Stimulated activated CD8-positive, alpha-beta memory T cell treated with anti-CD3 and anti-CD28 coated beads, Interleukin-7, amount 100 ng/mL, for 1 hour (primary cell): ENCODE measurements at places on chromosomes 5 and 9.

GRCh38 chr5:160976181-160976580 lies 124.2 kb upstream of the ATP10B start:
- DNase-seq = no peak

GRCh38 chr5:33260098-33260497 lies 180.7 kb upstream of the TARS1 start:
- no peak for DNase-seq

DNA sequence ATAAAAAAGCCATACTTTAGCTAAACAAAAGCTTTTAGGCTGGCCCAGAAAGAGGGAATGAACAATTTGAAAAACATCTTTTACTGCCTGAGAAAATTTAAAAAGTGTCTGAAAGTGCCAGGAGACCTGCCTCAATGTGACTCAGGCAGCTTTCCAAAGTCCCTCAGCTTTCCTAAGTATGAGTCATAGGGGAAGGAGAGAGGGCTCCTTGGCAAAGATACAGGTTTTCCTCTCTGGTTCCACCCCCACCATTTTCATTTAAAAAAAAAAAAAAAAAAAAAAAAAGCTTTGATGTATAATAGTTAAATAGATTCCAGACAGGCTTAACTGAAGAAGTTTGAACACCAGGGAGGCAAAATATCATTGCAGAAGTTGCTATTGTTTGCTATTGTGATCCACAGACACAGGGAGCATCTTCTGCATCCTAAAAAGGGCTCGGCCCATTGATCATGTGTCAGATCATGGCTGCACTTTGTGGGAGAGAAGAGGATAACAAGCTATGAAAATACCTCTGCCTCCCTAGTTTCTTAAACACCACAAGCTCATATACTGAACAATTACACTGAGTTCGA lies 71.5 kb downstream of the MRPS27 start:
- DNase-seq = no peak

- DNase-seq = no peak
Measured at GRCh38 chr9:135066291-135066690, 21.2 kb upstream of the OLFM1 start.

DNA sequence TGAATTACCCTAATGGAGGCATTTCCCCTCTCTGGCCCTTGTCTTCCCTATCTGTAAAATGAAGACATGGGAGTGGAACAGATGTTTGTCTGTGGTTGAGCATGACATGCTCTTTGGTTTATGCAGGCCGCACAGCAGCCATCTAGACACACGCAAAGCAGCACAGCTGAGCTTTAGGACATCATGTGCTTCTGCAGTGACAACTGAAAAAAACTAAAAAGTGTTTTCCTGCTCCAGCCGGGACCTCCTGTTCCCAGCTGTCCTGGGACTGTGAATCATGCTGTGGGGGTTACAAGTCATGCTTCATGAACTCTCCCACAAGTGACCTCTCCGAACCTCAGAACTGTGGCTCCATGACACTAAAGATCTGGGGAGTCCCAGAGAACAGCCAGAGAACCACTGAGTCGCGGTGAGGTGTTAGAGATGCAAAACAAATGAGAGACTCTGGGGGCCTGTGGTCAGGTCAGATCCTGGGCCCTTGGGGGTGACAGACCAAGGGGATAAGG lies 1.7 kb downstream of the SMIM3 start:
- no peak for DNase-seq

DNA sequence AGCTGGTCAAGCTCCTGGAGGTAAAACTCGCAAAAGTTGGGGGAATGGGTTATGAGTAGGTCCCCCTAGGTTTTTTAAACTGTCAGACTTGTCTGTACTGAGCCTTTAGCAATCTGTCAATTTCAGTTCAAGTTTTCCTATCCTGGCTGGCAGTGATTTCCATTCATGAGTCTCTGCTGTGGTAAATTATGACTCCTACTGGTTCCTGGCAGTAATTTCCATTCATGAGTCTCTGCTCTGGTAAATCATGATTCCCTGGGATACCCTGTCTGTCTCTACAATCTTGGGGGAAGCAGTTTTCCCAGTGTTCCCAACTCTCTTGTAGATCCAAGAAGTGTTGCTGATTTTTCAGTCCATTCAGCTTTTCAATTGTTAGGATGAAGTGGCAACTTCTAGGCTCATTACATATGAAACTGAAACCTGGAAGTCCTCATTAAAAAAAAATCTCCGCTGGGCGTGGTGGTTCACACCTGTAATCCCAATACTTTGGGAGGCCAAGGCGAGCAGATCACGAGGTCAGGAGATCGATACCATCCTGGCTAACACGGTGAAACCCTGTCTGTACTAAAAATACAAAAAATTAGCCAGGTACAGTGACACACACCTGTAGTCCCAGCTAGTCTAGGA lies 91.3 kb upstream of the GPBP1 start:
- no peak for DNase-seq

- no peak for DNase-seq
Measured at GRCh38 chr5:4366628-4367027, 771.0 kb downstream of the IRX1 start.

GRCh38 chr9:33718987-33719386 lies 76.4 kb upstream of the PRSS3 start:
- no peak for DNase-seq

GRCh38 chr5:86095092-86095491 lies 522.6 kb upstream of the COX7C start:
- no peak for DNase-seq

DNA sequence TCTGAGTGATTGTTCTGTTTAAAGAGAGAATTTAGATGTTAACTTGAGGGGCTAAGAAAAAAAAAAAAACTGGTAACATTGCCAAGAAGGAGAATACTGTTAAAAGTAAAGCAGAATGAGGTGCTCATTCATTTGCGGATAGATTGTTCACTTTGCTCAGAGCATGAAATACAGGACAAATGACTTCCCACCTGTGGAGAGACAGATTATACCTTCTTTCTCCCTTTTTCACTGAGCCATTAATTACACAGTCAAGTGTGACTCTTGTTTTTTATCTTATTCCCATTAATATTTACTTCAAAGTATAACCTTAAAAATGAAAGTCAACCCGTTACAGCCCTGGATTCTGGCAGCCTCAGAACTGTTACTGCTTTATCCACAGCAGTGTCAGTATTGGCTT lies 264.5 kb downstream of the TAF11L14 start:
- no peak for DNase-seq

DNA sequence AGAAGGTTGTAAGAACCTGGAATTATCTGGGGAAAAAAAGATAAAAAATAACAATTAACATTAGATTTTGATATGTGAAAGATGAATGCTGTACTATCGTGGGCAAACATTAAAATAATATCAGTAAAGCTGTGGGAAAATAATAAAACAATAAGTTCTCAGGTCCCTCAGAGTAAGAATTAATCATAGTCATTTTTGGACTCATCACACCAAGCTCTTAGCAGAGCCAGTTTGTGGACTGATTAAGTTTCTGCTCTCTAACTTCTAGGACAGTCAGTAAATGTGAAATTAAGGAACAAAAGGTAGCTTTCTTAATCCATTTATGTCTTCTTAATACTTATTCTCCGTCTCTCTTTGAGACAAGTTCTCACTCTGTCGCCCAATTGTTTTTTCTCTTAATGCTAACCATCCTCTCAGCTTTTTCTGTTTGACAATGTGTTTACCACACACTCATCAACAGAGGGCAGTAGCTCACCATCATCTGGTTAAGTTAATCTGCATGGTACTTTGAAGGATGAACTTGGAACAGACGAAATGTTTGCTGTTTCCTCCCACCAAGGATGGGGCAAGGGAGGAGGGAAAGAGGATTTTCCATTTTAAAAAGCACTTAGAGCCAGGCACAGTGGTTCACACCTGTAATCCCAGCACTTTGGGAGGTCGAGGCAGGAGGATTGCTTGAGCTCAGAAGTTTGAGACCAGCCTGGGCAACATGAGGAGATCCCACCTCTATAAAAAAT lies 5.3 kb upstream of the ACO1 start:
- peak; percentile 7 for DNase-seq
